ENCODE measurements at places on chromosomes 1 and 21.

DNA sequence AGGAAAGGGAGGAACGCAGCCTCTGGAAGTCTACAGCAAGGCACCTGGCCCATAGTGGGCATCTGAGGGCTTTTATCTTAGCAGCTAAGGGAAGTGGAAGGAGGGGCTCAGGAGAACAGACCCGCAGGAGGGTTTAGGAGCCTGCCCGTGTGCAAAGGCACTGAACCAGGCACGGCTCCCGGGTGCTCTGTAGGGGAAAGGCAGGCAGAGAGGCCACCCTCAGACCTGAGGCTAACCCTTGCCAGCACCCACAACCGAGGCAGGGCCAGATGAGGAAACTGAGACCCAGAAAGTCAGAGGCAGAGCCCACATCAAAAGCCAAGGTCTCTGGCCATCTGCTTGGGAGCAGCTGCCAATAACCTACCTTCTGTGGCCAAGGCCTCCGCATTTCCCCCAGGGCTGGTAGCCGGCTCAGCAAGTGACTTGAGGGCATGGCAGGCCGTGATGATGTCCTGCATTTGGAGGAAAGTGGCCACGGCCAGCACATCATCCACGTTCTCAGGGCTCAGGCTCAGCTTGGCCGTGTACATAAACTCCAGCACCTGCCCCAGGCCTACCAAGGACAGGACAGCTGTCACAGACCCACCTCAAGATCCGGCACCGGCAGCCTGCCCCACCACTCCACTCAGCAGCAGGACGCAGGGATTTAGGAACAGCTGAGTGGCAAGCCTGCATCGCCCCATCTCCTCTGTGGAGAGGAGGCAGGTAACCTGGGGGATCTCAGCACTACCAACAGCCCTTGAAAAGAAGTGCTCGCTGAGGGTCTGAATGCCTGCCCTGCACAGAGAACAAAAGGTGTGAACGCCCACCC is 29.1 kb downstream of the ZBTB17 start:
- no peak for DNase-seq

DNA sequence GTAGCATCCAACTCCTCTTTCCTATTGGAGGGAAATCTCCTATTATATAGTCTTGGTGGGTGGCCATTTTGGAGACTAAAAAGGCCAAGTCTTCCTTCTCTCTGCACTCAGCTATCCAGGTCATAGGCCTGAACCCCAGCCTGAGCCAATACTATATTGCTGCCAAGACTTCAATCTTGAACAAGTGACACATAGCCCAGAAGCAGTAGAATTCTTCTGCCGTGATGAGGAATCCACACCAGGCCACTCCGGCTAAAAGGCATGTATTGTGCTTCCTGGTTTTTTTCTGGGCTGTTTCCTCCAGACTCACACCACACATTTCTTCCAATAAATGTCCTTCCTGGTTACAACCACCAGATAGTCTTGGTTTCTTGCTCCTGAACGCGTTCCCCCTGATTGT is 43.0 kb downstream of the ATF3 start:
- no peak for DNase-seq

DNA sequence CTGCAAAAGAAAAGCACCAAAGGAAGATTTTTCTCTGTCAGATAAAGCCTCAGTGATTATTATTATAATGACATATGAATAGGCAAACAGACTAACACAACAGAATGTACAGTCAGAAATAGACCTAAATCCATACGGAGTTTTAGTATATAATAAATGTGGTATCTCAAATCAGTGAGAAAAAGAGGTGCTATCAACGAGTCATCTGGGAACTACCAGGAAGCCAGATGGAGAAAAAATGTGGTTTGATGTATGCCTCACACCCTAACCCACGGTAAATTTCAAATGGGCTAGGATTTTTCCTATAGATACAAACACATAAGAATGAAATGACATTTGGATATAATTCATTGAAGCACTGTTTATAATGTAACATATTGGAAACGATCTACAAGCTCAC is 110.3 kb downstream of the ODF2L start:
- DNase-seq: no peak

GRCh38 chr1:119139857-119140176 is 636 bp downstream of the WARS2 start:
- no peak for DNase-seq

GRCh38 chr1:55718758-55719671 is 503.9 kb upstream of the USP24 start:
- no peak for DNase-seq

GRCh38 chr1:77543822-77544448 is 138.5 kb downstream of the ZZZ3 start:
- DNase-seq: no peak

- DNase-seq: no peak
Observed at GRCh38 chr1:37177230-37177864, 143.0 kb upstream of the GRIK3 start.

DNA sequence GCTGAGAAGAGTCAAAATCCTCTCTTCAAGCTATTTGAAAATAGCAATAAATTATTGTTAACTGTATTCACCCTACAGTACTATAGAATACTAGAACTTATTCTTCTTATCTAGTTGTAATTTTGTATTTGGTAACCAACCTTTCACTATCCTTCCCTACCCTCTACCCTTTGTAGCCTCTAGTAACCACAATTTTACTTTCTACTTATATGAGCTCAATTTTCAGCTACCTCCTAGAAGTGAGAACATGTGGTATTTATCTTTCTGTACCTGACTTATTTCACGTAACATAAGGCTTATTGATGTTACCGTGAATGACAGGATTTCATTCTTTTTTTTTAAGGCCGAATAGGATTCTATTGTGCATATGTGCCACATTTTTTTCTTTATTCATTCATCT is 30.0 kb downstream of the ZC3H11B start:
- no peak for DNase-seq

GRCh38 chr1:41144285-41144684 is 97.8 kb downstream of the SCMH1 start:
- no peak for DNase-seq

- no peak for DNase-seq
Observed at GRCh38 chr1:53061123-53061858, 722 bp upstream of the PODN start.

DNA sequence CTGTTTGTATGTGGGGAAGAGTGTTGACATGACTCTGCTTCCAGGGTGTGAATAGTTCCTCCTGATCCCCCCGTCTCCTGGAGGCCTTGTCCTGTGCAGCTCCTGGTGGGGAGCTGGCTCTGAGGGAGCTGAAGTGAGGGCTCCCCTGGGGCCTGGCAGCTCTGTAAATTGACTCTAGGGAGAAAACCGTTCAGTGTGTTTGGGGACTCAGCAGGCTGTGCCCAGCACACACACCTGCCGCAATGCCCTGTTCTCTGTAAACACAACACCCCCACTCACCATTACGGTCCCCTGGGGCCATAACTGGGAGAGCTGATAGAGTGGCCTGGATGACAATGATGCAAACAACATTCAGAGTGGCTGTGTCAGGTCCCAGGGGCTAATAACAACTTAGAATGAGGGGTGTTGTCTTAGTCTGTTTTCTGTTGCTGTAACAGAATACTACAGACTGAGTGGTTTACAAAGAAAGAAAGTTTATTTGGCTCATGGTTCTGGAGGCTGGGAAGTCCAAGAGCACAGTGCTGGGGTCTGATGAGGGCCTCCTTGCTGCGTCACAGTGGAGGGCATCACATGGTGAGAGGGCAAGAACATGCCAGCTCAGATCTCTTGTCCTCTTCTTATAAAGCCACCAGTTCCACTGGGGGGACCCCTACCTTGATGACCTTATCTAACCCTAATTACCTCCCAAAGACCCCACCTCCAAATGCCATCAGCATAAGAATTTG is 15.3 kb downstream of the ADORA1 start:
- no peak for DNase-seq

DNA sequence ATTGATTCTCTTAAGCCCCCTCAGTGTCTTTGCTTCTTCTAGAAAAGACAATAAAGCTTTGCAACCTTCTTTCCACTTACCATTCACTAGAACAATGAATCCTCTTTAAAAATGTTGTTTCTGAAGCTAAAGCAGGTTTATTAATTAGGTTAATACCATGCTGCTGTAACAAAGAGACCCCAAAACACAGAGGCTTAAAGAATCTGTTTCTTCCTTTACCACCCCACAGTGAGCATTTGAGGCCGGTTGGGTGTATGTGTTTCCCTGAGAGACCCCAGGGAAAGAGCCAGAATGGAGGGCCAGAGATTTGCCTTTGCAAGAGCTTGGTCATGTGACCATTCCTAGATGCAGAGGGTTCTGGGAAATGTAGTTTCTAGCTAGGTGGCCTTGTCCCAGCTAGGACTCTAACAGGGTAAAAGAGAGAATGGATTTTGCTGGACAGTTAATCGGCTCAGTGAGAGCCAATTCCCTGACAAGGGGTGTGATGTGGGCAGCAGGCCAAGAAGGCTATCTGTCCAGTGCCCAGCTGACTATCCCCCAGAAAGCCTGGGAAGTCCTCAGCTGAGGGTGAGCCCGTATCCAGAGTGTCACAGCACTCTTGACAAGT is 191.8 kb upstream of the TMEM51 start:
- DNase-seq: peak; percentile 12

DNA sequence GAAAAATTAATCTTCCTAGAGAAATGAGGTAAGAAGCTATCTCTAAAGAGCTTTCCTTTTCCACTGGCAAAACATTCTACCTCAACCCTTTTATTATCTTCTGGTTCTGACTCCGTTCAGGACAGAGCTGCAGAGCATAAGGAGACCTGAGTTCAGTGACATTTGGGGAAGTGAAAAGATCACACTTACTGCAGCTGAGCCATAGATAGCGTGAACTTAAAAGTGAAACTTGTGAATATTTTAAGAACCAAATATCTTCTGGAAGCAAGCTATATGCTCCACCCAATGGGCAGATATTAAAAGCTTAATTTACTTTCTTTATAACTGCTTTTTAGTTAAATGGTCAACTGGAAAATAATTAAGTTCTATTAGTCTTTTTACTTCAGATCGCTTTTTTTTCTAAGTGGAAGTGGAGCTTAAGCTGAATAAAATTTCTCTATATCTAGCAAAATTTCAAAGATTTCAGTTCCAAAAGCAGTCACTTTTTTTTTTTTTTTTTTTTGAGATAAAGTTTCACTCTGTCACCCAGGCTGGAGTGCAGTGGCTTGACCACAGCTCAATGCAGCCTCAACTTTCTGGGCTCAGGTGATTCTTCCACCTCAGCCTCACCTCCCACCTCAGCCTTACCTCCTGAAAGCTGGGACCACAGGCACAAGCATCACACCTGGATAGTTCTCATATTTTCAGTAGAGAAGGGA is 11.9 kb downstream of the PTPN22 start:
- DNase-seq: no peak

- DNase-seq: no peak
Observed at GRCh38 chr1:3219005-3219790, 150.2 kb downstream of the PRDM16 start.

DNA sequence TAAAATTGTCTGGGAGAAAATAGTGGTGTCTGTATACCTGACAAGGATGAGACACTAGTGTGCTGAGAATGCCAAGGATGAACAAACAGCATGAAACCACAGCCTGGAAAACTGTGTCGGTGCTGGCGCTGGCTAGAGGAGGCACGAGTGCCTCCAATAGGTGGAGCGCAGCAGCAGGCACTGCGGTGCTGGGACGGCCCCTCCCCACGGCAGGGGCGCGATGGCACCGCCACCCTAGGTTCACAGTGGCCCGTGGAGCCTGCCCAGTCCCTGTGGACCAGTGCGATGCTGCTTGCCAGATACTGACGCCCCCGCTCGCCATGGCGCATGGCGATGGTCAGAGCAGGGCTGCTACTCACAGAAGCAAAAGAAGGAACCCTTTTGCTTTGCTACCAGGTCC is 6.8 kb downstream of the CFAP410 start:
- DNase-seq: no peak

- no peak for DNase-seq
Observed at GRCh38 chr1:1783320-1783719, 5.0 kb upstream of the NADK start.

- DNase-seq: no peak
Observed at GRCh38 chr21:45533361-45533845, 8.8 kb downstream of the SLC19A1 start.

- peak; percentile 87 for DNase-seq
Observed at GRCh38 chr1:52662645-52663313, 29.8 kb downstream of the SHISAL2A start.

- DNase-seq: peak; percentile 93
Observed at GRCh38 chr1:231337472-231338269, at the start of gene EXOC8. TSS of gene EXOC8 (minus strand) at chr1:231337852. CDS start at chr1:231337745, 107 bp downstream.
